ENCODE measurements at places on chromosomes 6 and 20.

DNA sequence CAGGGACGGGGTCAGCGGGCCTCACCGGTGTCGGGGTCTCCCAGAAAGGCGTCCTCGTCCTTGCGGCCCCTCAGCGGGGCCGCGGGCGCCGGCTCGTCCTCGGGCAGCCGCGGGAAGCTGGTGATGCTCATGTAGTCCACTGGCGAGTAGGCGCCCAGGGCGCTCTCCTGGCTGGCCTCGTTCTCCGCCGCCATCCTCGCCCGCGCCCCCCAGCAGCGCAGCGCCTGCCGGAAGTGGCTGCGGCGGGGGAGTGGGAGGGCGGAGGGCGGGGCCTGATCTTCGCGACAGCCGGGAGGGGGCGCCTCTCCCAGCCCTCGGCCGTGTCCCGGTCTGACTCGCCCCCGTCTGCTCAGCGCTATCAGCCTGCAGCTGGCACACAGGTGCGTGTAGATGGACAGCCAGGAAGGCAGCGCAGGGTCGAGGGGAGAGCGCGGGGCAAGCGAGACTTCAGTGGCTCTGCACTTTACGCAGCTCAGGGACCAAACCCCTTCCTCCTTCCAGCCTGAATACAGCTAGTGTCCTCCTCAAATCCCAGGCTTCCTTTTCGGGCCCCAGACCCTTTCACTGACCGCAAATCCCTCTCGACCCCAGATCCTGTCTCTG, at the start of gene GGT7:
TSS of gene GGT7 (minus strand) at position 235 of the 603 bp plus-strand sequence. CDS start at position 194, 41 bp downstream.
- DNase-seq: peak; percentile 74

DNA sequence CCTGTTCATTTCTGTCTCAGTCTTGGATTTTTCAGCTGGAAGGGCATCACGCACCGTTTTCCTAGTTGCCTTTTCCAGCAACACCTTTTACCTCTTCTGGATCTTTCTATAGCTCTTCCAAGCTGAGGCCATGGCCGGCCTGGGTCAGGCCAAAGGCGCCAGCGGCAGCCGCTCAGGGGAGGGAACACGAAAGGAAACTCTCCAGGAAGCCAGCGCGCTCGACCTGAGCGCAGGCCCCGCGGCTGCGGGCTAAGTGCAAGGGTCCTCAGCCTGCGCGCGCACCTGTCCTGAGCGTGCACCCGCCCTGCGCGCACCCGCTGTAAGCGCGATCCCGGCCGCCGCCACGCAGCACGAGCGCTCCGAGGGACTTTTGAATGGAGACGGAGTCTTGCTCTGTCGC, 43.8 kb upstream of the TMEM181 start:
- no peak for DNase-seq

- no peak for DNase-seq
Measured at GRCh38 chr6:40573221-40573620, 13.9 kb downstream of the LRFN2 start.

DNA sequence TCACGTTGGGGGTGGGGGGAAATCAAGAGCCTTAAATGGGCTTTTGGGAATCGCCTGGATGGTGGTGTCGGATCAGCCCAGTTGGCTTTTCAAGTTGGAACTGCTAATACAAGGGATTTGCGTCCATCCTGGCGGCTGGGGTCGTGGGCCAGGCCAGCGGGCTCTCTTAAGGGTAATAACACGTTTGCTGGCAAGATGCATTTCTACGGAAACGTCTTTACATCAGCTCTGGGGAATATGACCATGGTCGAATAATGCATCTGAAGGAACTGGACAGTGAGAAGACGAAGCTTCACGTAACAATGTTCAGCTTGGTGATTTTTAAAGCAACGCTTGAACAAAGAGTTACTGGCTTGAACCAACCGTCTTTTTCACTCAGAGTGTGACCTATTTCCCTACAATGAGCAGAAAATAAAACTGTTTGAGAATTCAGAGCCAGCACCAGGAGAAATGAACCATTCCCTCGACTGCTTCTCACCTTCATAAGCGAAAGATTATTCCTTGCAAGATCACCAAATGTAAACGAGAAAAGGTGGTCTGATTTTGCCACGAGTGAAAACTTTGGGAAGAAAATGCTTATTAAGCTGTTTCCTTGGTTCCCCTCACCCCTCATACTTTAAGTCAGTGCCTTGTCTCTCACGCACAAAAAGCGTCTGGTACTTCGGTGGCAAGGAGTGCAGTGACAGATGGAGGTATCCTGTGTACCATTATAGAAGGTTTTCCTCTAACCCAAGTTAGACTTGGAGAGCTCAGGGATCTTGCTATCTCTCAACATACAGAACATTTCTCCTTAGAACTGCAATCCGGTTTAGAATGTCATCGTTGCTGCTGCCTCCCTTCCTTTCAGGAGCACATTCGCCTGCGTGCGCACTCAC, 1.4 kb upstream of the MARCKS start:
- no peak for DNase-seq

DNA sequence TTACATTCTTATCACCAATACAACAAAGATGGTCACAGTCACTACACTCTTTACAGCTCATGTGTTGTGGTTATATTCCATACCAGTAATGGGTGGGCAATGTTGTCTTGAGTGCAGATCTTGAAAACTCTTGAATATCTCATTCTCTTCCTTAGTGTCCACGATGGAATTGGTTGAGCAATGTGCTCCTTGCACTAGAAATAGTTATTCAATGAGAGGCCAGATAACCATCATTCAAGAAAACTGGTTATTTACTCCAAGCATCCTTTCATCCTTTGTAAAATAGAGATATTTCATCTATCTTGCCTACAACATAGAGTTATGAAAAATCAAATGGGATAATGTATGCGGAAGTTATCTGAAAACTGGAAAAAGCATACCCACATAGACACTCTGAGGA, 215.9 kb downstream of the ARHGAP18 start:
- no peak for DNase-seq

- DNase-seq: no peak
Measured at GRCh38 chr6:106077881-106078280, 8.3 kb upstream of the PRDM1 start.

- no peak for DNase-seq
Measured at GRCh38 chr20:17848249-17849048, 120.1 kb downstream of the SNX5 start.

GRCh38 chr6:108627692-108628550, 67.2 kb downstream of the FOXO3 start:
- peak; percentile 52 for DNase-seq

- DNase-seq: no peak
Measured at GRCh38 chr6:13299918-13300317, 28.4 kb downstream of the TBC1D7 start.

GRCh38 chr20:6333110-6333509, 210.3 kb upstream of the FERMT1 start:
- no peak for DNase-seq

DNA sequence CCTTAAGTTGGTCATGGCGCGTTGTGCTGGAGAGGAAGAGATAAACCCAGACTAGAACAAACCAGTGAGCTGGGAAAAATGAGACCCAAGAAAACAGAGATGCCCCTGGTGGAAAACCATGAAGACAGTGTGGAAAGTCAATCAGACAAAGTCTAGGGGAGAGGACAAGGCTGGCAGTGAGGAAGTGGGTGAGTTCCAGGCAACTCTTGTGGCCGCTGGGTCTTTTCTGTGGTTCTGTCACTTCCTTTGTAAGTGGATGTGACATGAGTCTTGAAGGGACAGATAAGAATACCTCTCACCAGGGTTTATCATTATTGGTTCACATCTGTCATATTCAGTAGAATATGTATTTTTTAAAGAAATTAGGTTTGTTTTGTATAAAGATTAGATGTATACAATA, 738.4 kb downstream of the DHX35 start:
- no peak for DNase-seq

DNA sequence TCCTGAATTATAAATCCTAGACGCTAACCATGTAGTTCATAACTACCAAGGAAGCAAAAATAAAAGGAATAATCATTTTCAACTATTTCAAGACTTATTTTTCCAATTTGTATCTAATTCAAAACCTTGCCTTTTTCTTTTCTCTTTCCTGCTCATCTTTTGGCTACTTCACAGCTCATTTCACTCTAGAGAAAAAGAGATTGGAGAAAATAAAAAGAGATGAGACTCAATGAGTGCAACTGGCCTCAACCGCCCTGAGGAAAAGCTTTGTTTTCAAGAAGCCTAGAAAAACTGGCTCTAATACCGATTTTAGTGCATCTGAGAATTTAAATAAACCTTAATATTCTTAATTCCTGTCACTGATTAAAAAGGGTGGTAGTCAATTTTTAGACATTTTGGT, 36.4 kb downstream of the IPCEF1 start:
- no peak for DNase-seq

DNA sequence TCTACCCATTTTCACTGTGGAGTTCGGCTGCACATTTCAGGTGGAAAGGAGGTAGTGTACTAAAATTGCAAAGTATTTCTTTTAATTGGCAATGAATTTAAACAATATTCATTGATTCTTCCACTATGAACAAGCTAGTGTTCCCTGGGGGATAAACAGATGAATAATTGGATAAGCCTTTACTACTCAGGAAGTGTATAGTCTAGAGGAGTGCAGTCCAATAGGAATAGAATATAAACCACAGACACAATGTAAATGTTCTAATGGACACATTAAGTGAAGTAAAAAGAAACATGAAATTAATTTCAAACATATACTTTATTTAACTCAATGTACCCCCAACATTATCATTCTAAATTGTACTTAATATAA, 28.7 kb downstream of the SGK1 start:
- no peak for DNase-seq

DNA sequence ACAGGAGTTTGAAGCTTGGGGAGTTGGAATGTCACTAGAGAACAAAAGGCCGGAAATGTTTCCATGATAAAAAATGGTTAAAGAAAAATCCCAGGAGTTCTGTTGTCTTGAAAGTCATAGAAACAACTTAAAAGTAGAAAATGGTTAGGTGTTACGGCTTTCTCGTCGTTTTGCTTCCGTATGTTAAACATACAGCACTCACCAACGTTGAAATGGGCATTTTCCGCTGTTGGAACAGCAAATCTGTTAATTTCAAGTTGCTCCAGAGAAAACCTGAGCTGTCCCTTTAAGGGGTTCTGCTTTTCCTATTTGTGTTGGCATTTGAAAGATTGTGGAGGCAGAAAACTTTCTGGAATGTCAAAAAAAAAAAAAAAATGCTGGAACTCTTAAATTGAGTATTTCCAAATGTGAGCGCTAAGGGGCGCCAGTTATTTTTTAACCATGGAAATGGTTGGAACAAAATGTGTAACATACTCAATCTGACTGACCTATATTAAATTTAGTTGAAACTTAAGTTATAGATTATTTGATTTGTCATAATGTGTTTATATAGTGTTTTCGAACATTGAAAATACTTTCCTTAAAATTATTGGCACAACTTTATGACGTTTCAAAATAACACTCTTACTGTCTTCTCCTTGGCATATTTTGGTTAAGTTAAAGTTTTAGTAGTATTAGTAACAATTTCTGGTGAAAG, 2.2 kb downstream of the QKI start:
- DNase-seq: peak; percentile 84

GRCh38 chr6:122407712-122408111, 8.3 kb downstream of the HSF2 start:
- no peak for DNase-seq

DNA sequence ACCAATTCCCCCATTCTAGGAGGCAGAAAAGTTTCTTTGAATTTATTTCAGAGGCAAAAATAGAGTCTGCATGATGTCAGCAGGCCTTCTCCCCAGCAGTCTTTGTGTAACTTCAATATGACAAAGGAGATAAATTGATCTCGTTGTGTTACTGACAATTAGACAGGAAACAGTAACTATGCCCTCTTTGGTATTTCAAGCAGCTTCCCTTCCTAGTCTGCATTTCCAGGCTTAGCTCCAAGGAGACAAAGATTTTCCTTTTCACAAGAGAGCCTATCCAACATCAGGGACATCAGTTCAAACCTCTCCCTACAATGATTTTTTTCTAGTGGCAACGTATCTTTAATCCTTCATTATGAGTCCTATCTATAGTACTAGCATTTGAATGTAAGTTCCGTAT, 245.9 kb upstream of the HSF2 start:
- no peak for DNase-seq

DNA sequence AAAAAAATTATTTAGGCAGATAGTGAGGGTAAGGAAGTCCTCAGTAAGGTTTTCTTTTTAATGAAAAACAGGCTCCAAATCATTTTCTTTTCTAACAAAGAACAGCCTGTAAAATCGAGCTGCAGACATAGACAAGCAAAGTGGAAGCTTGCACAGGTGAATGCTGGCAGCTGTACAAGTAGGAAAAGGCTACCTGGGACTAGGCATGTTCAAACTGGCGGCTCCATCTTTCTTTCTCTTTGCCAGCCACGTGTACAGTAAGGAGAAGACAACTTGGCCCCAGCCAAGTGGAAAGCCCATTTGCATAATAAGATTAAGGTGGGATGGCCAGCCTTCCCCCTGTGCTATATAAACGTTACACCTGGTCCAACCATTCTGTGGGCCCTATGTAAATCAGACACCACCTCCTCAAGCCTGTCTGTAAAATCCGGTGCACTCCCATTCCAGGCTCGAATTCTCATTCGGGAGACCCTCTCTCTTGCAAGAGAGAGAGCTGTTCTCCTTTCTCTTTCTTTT, 27.0 kb upstream of the SLC2A12 start:
- no peak for DNase-seq

DNA sequence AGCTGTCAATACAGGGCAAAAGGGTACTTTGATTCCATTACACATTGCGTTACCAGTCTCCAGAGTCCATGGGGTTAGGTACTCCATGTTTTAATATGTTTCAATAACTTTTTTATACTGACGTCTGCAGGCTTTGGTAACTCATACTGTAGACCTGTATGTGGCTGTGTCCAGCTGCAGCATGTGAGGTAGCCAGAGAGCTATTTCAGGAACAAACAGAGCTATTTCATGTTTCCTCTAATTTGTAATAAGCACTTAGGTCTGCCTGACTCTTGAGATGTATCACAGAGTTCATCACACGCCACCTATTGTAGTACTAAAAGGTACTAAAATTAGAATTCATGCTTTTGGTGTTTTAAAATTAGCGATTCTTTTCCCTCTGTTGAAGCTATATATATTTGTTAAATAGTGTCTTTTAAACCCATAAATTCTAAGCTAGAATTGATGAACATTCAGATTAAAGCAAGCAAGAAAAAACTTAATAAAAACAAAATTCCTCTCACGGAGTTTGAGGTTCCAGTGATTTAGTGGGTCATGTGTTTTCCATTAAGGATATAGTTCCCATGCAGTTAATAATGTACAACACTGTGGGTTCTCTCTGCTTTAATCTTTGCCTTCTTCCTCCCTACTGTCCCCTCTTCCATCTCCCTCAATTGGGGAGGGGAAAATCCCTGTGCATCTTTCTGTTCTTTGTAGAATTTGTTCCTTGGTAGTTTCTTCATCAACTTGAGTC, 37.0 kb downstream of the FOXO3 start:
- peak; percentile 58 for DNase-seq

GRCh38 chr6:148746363-148747144, at the start of gene UST:
Gene UST, plus strand, starts transcription at chr6:148747030. Its CDS starts 401 bp downstream, at chr6:148747431.
- no peak for DNase-seq

GRCh38 chr6:83536647-83537589, 24.6 kb downstream of the PRSS35 start:
- DNase-seq: no peak

GRCh38 chr6:133286765-133287164, 45.6 kb downstream of the EYA4 start:
- DNase-seq: no peak

- no peak for DNase-seq
Measured at GRCh38 chr6:144922120-144922722, 637.1 kb downstream of the UTRN start.

- no peak for DNase-seq
Measured at GRCh38 chr6:165936660-165937059, 231.0 kb downstream of the TBXT start.

Data from hematopoietic multipotent progenitor cell treated with erythropoietin and hydrocortisone succinate and interleukin-3 and kit ligand, for 17 days (in vitro differentiated cells).